Esophagus mucosa (tissue), 1 donor: ENCODE measurements at places on chromosomes 16 and 17.
A peak's percentile ranks its signal among the peaks of the same experiment; 100 is the strongest.

DNA sequence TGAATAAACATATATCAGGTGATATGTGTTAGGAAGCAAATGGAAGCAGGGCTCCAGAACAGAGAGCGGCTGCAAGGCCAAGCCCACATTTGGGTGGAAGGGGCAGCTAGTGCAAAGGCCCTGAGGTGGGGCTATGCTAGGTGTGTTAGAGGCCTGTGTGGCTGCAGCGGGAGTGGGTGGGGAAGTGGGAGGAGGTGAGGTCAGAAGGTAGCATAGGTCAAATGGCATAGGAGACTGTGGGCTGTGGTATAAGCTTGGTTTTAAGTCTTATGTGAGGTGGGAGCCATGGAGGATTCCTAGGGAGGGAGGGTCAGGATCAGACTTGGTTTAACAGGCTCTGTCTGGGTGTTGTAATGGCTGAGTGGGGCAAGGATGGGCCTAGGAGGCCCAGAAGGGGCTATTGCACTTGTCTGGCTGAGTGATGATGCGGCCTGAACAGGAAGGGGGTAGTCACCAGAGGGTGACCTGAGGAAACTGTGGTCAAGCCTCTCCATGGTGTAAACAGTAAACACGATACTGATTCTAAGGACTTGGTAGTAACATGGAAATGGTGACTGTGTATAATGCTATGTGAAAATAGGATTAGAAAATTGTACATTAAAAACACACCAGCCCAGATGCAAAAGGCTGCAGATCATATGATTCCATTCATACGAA is 31.1 kb downstream of the RAI1 start:
- ATAC-seq: peak; percentile 7

- no peak for ATAC-seq
Measured at GRCh38 chr16:31467151-31467773, 4.7 kb upstream of the TGFB1I1 start.

DNA sequence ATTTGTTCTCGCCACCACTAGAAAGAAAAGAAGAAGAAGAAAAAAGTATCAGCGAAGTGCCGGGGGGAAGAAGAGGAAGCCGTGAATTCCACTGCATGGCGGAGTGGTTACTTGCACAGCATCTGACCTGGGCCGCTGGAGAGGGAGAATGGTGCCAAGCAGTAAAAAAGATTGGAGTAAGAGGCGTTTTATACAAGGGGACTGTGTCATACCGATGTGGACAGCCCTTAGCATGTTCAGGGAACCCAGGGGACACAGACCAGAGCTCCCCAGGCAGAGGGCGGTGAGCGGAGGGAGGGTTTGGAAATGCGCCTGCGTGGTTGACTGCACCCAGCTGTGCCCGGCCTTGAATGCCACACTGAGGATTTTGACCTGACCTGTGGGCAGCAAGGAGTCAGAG is 52.8 kb downstream of the PLXDC1 start:
- ATAC-seq: no peak

- peak; percentile 85 for ATAC-seq
Measured at GRCh38 chr16:85360323-85361277, 248.3 kb upstream of the CIBAR2 start.

DNA sequence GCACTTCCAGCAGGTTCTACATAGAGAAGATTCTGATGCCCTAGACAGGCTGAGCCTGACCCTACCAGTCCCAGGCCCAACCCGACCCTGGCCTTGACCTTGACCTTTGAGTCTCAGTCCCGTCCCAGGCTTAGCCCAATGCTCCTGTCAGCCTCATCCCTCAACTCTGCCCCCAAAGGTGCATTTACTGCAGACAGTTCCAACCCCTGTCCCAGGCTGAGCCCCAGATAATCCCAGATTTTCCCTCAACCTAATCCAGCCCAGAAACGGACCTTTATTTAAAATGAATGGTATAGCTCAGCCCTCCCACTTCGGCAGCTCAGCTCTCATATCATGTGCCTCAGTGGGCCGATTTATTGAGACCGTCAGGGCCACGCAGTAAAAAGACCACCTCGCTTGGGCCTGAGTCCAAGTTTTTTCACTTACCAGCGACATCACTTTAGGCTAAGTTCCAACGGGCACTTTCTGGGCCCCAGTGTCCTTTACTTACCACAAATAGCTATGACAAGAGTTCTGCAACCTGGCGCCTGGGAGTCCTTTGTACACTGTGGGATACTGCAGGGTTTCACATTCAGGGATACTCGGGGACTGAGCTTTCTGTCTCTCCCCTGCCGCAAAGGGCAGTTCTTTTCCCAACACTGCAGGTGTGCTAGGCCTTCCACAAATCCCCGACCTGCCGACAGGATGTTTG is 89.5 kb downstream of the WSCD1 start:
- no peak for ATAC-seq

GRCh38 chr17:42474276-42474675 is 15.6 kb downstream of the ATP6V0A1 start:
- ATAC-seq: no peak

DNA sequence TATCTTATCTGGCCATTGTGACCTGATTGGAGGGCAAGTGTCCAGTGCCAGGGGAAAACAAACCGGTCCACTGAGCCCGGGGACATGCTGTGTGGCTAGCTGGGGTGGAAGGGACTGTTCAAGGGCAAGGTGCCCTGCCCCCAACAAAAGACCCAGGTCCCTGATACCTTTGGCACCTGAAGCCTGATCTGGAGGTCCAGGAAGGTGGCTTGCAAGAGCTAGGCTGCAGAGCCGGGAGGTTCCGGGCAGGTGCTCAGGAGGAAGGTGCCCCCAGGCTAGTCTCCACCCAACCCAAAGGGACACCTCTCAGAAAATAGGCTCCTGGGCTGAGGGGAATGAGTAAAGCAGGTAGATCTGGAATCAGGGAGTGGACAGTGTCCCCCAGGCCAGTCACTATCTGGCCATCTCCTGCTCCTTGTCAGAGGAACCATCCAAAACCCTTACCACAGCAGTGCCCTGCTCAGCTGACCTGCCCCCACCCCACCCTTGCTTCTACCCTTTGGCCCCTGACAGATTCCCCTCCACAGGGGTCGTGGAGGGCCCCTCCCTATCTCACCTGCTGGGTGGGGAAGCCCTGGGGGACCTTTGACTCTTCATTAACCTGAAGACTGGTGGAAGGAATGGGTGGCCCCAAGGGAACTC is 6.2 kb downstream of the NAT9 start:
- peak; percentile 3 for ATAC-seq

- no peak for ATAC-seq
Measured at GRCh38 chr16:85446951-85447692, 166.0 kb upstream of the GSE1 start.

- no peak for ATAC-seq
Measured at GRCh38 chr17:59337741-59338299, 6.4 kb downstream of the YPEL2 start.

- no peak for ATAC-seq
Measured at GRCh38 chr17:29151567-29151966, 28.6 kb downstream of the MYO18A start.

- ATAC-seq: peak; percentile 68
Measured at GRCh38 chr16:71426069-71426879, 15.6 kb downstream of the TLE7 start.

- no peak for ATAC-seq
Measured at GRCh38 chr16:13018026-13018425, 116.6 kb downstream of the SHISA9 start.

- ATAC-seq: no peak
Measured at GRCh38 chr17:47243737-47244598, 9.7 kb upstream of the ITGB3 start.

DNA sequence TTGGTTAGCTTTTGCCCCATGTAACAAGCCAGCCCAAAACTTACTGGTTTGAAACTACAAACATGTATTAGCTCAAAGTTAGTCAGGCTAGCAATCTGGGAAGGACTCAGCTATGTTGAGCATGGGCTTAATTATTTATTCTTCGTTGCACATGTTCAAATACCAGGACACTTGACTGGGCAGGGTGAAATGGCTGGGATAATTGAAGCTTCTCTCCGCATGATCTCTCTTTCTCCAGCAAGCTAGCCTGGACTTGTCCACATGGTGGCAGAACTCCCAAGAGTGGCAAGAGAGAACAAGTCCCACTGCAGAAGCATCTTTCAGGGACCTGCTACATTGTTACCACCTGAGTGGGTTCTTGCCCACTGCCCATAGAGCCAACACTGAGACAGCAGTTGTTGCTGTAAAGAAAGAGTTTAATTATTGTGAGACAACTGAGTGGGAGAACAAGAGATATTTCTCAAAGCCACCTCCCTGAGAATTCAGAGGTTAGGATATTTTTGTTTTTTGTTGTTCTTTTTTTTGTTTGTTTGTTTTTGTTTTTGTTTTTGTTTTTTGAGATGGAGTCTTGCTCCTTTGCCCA is 16.8 kb upstream of the ATF7IP2 start:
- peak; percentile 73 for ATAC-seq

GRCh38 chr17:28230011-28230410 is 89.0 kb upstream of the TMEM97 start:
- ATAC-seq: peak; percentile 11

DNA sequence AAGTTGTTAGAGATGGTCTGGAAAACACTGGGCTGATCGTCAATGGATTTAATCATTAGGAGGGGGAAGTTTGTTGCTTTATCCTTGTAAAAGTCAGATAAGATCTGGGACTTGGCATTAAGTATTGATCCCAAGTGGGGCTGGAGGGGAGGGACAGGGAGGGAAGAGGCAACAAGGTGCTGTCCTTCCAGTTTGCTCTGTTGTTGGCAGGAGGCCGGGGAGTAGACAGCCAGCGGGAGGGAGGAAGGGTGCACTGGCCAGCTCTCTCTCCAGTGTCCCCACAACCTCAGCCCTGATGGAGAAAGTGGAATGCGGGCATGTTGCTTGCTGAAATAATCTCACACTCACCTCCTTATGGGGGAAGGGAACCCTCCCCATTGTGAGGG is 210.2 kb downstream of the CCDC182 start:
- no peak for ATAC-seq

- no peak for ATAC-seq
Measured at GRCh38 chr17:28970879-28971278, 19.6 kb upstream of the PHF12 start.

DNA sequence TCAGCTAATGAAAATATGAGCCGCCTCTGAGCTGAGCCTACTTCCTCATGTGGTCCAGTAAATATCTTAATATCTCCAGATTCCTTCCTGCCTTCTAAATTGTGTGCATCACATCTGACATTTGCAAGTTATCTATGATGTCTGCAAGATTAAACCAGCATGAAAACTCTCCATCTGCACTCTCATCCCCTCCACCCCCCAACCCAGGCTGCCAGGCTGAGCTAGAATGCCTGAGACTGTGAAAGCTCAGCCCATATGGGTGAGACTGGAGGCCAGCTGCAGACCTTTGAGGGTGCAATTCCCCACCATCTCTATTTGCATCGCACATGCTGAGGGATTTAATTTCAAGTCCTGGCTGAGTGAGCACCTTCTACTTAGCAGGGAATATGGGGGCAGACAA is 82.8 kb downstream of the ASIC2 start:
- no peak for ATAC-seq

DNA sequence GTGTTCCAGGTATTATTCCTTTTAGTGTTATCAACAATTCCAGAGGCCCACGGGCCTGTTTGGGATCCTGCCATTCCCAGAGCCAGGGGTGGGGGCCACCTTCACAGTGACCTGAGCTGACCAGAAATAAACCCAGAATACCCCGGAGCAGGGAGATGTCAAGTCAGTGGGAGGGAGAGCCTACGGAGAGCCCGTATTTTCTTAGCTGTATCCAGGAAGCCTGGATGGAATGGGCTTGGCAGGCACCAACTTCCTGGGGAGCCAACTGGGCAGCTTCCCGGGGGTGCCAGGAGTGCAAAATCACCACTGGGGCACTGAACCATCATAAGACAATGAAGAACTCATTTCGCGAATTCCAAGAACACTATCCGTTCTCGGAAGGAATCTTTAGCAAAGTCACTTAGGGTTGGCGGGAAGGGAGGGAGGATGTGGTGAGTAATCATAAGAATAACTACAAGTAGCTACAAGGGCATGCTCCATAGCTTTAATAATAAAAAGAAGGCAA is 13.2 kb upstream of the MRTFB start:
- peak; percentile 67 for ATAC-seq

DNA sequence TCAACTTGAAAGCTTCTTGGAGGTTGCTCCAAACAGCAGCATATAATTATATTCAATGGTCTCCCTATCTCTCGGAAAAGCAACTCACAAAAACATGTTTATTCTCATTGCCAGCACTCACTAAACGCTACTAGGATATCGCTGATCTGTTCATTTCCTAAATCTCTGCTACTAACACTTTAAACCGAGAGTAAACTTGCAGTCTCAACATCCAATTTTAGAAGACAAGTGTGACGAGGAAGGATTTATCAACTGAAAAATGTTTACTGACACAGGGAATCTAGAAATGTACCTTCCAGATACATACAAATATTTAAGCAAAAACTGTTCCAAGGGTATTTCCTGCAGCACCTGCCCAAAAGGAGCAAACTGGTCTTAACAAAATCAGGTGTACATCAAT is 56.5 kb downstream of the YWHAE start:
- no peak for ATAC-seq

DNA sequence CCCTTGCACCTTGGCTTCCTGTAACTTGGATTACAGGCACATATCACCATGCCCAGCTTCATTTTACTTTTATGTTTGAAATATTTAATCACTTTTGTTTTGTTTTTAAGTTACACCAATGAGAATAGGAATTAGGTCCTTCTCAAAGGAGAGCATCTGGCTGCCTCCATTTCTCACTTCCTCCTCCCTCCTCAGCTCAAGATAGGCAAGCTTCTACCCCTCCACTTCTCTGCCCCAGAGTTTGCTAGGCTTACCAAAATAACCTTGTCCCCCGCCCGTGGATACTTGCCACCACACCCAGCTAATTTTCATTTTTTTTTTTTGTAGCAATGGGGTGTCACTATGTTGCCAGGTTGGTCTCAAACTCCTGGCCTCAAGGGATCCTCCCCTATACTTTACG is 17.9 kb downstream of the GABARAPL2 start:
- no peak for ATAC-seq
